ENCODE measurements at places on chromosomes 1 and 21.

DNA sequence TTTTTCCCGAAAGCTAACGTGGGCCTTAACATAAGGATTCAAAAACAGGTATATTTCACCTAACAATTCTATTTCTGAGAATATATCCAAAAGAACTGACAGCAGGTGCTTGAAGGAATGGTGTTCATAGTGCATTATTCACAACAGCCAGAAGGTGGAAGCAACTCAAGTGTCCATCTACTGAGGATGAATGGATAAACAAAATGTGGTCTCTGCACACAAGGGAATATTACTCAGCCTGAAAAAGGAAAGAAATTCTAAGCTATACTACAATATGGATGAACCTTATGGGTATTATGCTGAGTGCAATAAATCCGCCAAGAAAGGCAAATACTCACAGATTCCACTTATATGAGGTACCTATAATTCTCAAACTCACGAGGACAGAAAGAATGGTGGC lies 6.1 kb upstream of the RIPPLY3 start:
- DNase-seq, result no peak

DNA sequence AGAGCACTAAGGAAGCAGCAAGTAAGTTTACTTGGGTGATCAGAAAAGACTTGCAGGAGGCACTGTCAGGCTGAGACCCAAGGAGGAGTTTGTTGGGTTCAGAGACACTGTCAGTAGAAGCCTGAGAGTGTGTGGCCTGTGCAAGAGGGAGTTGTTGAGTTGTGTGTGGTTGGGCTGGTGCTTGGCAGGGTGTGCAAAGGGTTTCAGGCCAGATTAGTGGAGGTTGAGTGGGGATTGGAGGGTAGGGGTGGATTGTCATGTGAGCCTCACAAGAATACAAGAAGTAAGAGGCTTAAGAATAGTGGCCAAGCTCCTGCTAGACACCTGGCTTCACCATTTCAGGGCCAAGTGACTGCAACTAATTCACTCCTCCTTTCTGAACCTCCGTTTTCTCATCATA lies 8.9 kb upstream of the KIF21B start:
- no peak for DNase-seq

DNA sequence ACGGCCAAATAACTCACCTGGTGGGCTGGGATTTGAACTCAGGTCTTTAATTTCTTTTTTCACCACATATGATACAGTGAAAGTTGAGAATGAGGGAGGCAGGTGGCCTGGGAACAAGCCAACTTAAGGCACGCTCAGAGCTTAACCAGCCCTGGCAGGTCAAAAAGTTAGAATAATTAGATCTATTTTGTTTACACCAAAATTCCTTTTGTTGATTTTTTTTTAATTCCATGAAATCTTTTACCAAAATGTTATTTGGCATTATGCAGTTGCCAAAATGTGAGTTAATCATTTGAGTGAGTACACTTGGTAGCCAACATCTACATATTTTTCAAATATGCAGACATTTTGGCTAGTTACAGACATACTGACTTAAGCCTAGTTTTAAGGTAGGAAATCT lies 36.8 kb downstream of the LHX8 start:
- no peak for DNase-seq

DNA sequence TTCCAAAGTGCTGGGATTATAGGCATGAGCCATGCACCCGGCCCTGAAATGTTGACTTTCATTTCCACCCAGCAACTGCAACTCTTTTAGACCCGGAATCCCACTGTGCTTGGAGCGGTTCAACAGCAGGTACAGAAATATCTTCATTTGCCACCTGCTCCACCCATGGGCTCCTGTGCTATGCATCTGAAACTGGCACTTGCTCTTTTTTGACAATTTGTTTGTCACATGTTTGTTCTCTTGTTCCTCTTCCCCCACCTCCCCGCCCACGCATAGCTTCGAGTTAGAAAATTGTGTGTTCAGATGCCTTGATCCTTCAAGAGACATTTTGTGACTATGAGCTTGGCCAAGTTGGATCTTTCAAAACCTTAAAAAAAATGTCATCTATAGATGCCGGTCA lies 2.4 kb upstream of the IFNLR1 start:
- peak; percentile 37 for DNase-seq

- no peak for DNase-seq
These were observed 24.3 kb downstream of the PER3 start for GRCh38 chr1:7808253-7808844.

- no peak for DNase-seq
These were observed 749 bp upstream of the GLUL start for GRCh38 chr1:182392050-182393028.

GRCh38 chr1:28086651-28087050 lies 1.8 kb downstream of the EYA3 start:
- DNase-seq, result no peak

DNA sequence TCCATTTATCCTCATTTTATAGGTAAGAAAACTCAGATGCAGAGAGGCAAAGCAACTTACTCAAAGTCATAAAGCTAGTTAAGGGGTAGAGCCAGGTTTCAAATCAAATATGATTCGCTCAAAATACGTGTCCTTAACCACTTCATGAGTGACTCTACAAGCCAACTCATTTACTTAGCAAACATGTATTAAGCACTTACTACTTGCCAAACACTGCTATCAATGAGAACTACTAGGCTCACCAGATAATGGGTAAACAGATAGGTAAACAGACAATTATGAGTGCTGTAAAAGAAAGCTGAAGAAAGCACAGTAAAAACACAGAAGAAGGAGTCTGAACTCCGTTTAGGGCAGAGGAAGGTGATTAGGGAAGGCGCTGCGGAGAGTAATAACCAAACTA lies 65.9 kb downstream of the WDR64 start:
- DNase-seq, result no peak

GRCh38 chr1:40914927-40915569 lies 52.9 kb upstream of the CITED4 start:
- no peak for DNase-seq

DNA sequence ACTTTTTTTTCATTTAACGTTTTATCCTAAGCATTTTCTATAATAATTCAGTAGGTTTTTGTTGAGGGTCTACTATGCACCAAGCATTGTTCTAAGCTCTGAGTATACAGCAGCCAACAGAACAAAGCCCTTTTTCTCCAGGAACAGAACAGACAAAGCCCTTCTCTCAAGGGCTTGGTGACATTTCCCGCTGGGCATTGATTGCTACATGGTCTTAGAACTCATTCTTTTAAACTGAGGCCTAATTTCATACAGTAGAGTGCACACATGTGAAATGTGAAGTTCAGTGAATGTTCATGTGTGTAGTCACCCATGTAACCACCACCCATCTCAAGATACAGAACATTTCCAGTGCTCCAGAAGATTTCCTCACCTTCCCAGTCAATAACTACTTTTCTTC lies 15.2 kb upstream of the PDIK1L start:
- no peak for DNase-seq

DNA sequence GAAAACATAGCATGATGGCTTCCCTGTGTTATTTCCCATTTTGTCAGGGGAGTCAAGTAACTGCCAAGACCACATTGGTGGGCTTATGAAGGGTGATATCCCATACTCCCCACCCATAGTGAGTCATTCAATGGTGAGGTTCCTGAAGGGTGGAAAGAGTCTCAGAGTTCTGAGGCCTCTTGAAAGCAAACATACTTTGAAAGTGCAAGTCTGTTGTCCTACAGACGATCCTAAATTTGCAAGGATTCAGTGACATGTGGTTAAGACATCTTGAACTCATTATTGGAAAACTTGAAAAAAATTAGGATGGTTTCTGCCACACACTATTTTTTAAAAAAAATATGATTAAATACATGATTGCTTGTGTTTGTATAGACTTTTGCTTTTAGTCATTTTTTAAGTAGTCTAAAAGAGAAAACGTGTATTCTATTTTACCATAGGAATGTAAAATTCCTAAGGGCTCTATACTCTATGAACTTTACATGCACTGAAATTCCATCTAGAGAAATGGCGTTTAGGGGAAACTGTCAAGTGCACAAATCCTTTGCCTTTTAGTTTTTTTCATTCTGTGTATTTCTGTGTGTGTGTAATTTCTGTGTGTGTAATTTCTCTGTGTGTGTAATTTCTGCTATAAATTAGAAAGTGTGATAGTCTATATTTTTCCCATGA lies 225.5 kb upstream of the ADAMTS5 start:
- no peak for DNase-seq

DNA sequence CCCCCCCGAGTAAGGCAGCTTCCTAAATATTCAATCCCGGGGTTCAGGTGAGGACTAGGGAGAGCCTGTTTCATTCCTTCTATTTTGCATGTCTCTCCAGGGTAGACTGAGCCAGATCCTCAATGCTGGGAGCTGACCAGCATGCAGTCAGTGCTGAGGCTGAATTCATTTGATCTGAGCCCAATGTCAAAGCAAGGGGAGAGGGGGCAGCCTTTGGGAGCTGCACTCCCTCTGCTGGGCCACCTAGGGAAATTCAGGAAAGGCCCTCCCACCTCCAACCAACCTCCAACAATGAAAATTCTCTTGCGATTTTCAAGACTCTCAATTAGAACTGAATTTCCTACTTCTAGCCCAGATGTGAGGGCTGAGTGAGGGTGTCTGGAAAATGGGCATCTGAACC lies 371.2 kb downstream of the NPHP4 start:
- DNase-seq, result no peak

- no peak for DNase-seq
These were observed 200.6 kb downstream of the RGS7 start for GRCh38 chr1:241156231-241156965.

DNA sequence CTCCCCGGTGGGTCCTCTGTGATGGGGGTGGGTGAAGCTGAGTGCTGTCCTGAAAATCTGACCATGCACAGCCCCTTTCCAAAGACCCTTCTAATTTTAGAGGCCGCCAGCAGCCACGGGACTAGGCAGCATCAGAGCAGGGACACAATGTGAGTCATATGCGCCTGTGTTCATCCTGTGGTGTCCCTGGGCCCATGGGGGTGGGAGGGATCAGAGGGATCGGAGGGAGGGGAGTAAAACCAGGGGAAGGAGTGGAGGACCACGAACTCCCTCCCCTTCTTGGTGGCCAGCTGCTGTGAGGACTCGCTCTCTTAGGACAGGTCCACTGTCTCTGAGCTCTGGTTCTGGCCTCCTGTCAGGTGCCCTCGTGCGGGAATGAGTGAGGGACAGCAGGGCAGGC lies 61.5 kb downstream of the ADARB1 start:
- DNase-seq, result no peak

GRCh38 chr1:54372978-54373377 lies 33.2 kb downstream of the SSBP3 start:
- DNase-seq, result no peak

DNA sequence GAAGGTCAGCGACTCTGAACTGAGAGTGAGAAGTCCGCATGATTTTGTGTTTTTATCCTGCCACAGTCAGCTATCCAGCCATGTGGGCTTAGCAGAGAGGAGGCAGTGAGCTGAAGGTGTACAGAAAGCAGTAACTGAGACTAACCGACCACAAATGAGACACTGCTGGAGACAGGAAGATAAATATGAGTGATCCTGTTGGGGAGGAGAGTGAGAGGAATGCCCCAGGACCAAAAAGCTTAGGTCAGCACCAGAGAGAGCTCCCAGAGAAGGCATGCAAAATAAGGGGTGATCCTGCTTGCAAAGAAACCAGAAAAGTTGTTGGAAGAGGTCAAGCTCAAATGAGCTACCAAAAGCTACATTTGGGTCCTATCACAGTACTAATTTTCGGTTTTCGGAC lies 63.7 kb downstream of the HLCS start:
- no peak for DNase-seq

- DNase-seq, result no peak
These were observed 78.9 kb upstream of the ARID1A start for GRCh38 chr1:26616881-26617280.

GRCh38 chr1:38926091-38926490 lies 15.5 kb downstream of the RHBDL2 start:
- no peak for DNase-seq

GRCh38 chr1:52595061-52595460 lies 7.1 kb upstream of the GPX7 start:
- DNase-seq, result no peak

GRCh38 chr1:15417059-15417934 lies 7.6 kb downstream of the EFHD2 start:
- DNase-seq, result peak; percentile 57

GRCh38 chr1:182978151-182978853 lies 25.3 kb upstream of the SHCBP1L start:
- DNase-seq, result no peak

- no peak for DNase-seq
These were observed 173.0 kb upstream of the LMO4 start for GRCh38 chr1:87155648-87156047.

- DNase-seq, result no peak
These were observed 182.5 kb downstream of the ADSS2 start for GRCh38 chr1:244269169-244269568.

DNA sequence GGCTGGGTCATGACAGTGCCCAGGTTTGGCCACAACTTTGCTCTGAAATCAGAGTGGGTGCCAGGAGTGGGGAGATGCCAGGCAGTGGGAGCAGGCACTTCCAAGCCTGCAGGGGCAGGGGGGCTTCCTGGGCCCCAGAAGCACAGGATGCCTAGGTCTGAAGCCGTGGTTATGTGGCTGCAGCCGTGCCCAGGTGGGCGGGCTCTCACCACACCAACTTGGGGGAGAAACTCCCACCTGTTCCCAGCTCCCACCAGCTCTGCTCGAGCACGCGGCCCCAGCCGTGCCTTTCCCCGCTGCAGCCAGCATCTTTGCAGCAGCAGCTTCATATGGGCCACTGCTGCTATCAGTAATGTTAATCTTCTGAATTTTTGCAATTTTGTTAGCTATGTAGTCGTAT lies 331.4 kb downstream of the USP25 start:
- DNase-seq, result no peak

DNA sequence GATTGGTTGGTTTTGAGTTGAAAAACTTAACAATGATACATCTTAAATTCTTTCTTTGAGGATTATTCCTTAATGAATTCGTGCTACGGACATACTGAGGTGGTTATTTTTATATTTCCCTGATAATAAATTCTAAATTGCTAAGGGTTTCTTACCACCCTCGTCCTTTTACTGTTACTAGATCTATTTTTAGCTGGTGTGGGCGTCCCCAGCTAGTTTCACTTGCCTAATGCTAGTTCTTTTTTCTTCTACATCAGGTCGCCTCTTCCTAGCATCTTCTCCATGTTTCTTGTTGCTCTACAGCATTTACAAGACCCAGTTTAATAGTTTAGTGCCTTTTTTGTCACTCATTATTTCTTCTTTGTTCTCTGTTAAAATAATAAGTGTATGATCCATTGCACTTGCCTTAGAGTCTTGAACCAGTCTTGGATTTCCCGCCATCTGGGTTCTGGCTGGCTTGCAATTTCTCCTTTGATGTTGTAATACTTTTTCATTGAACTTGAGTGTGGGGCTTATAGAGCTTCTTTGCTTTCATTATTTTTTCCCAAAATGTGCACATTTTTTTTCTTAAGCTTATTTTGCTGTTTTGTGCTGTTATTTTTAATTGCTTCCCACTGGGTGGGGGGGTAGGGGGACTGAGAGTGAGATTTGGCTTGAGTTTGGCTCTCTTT lies 677 bp upstream of the HSD11B1 start:
- DNase-seq, result no peak

DNA sequence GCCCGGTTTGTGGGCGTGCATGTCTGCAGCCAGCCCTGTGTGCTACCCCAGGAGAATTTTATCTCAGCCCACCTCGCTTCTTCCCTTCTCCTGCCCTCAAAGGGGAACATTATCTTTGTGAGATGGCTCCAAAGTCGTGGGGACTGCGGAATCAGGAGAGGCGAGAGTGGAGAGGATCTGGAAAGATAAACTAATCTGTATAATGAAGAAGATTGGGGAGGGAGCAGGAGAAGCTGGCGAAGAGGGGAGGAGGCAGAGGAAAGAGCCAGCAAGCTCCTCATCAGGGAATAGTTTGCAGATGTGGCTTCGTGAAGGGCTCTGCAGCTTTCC lies 310.3 kb downstream of the MATN1 start:
- no peak for DNase-seq

GRCh38 chr1:56817716-56818463 lies 1.3 kb downstream of the FYB2 start:
- no peak for DNase-seq

- no peak for DNase-seq
These were observed 344.9 kb upstream of the RUNX1 start for GRCh38 chr21:35394049-35394448.
